Fibroblast of skin of right biceps (primary cell): ENCODE measurements at places on chromosomes 12 and 14.

GRCh38 chr14:32633224-32633859 is 304.2 kb downstream of the AKAP6 start:
- DNase-seq = peak; percentile 35

GRCh38 chr14:88904864-88905263 is 80.4 kb downstream of the TTC8 start:
- DNase-seq = peak; percentile 34

DNA sequence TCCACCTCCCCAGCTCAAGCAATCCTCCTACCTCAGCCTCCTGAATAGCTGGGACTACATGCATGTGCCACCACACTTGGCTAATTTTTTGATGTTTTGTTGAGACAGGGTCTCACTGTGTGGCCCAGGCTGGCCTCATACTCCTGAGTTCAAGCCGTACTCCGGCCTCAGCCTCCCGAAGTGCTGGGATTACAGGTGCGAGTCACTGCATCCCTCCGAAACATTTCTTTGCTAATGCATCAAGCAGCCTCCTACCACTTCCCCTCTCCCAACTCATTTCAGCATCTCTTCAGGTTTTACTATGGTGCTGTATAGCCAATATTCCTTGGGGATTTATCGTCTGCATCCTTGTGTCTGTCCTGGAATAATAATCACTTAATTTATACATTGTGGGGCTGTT is 2.3 kb upstream of the SLC22A17 start:
- DNase-seq = no peak

DNA sequence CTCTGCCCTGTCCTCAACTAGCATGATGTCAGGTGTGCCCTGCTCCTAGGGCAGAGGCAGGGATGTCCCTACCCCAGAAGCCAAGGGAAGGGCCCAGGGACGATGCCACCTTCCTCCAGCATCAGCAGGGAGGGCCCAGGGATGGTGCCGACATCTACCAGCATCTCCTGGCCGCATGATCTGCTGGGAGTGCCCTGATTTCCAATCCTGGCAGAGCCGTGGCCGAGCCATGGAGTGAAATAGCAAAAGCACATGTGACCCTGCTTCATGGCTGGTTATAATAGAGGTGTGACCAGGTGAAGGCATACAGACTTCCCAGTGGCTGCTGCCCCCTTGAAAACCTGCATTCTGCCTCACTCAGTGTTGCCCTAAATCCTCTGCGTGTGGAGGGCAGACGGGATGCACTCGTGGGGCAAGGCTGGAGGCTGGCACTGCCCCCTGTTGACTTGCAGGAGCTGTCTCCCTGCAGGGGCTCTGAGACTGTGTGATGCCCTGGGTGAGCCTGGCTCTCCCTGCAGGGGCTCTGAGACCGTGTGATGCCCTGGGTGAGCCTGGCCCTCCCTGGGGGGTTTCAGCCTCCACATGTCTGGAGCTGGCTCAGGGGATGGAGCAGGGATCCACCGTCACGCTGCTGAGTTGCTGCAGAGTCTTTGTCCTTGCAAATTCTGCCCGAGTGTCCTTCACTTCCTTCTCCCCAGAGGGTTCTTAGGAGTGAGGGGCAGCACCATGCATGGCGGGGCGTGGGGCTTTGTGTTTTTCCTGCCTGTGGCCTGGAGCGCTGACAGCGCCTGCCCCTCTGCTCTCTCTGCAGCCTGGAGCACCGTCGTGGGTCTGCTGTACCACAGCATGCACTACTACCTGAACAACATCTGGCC is 51.7 kb downstream of the ADGRD1 start:
- no peak for DNase-seq

DNA sequence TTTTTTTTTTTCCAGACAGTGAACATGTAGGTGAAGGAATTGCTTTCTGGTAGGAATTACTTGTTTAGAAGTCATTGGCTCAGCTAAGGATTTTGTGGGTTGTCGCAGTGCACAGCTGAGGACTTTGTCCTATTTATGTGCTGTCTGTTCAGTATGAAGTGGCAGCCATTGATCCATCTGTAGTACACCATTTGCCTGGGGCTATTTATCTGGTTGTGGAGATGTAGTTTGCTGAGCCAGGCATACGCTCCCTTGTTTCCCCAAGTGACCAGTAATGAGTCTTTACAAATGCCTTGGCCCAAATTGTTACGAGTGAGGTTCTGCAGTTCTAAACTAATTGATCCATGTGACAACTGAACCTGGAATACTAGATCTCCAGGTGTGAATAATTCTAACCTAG is 140.1 kb downstream of the NRXN3 start:
- no peak for DNase-seq

GRCh38 chr12:63976902-63977395 is 132.4 kb downstream of the SRGAP1 start:
- no peak for DNase-seq

DNA sequence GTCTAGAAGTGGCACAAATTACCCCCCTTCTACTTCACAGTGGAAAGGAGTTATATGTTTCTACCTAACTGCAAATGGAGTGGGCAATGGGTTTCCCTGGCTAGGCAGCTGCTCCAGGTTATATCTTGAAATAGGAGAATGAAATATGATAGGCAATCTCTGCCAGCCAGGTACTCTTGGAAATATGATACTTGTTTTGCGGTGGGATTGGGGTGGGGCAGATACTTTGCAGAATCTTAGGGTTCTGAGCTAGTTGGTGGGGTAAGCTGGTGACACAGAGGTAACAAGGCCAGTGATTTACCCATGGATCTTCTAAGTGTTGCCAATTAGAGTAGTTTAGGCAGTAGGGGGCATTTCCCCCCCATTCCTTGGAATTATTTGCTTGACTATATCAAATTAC is 140.1 kb downstream of the ATP23 start:
- no peak for DNase-seq

DNA sequence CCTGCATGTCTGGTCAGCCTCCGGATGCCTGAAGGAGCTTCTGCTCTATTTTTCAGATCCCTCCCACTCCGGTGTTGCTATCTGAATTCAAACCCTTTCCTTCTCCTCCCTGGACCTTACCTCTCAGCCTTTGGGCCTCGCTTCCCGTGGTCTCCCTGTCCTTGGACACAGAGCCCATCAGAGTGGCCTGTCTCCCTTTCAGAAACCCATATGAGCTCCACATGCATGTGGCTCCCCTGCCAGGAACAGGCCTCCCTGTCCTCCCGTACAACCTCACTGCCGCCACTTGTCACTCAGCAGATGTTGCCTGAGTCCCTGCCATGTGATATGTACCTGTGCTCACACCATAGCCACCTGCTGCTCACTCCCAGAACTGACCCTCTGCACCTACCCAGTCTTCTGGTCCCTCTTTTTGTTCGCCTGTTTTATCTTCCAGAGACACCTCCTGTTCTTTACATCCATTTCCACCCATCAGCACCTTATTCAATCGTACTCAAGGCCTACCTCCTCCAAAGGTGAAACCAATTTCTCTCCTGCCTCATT is 182.5 kb downstream of the ZFP36L1 start:
- DNase-seq = no peak

DNA sequence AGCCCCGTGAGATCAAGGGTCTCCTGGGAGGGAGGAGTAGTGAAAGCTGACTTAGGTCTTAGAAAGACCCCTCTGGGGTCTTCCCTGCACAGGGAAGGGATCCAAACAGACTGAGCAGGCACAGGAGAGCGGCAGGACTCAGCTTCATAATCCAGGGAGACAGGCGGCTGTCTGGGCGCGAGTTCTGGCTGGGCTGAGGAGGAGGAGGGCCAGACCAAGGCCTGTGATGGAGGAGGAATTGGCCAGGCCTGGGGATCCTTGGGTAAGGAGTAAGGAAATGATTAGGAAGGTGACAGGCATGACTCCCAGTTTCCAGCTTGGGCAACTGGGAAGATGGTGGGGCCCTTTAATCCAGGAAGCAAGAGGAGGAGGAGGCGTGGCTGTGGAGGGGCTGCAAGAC is 93.1 kb downstream of the DICER1 start:
- DNase-seq = no peak

- no peak for DNase-seq
Observed at GRCh38 chr14:91389150-91389549, 28.5 kb downstream of the CCDC88C start.

- DNase-seq = no peak
Observed at GRCh38 chr14:91413547-91414474, 3.8 kb downstream of the CCDC88C start.

DNA sequence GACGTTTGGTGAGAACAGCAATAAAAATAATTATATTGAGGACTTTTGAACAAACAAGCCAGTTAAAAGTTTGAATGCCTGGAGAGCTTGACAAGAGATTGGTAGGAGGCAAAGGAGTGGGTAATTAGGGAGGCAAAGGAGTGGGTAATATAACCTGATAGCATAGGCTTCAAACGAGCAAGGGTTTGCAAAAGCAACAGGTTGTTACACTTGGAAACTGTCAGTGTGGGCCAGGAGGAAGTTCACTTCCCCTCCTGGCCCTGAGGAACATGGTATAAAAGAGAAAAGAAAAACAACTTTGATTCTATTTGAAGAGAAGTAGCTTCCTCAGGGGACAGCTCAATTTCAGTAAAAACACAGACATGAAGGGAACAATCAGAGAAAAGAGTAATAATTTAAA is 121.7 kb downstream of the CCER1 start:
- no peak for DNase-seq

DNA sequence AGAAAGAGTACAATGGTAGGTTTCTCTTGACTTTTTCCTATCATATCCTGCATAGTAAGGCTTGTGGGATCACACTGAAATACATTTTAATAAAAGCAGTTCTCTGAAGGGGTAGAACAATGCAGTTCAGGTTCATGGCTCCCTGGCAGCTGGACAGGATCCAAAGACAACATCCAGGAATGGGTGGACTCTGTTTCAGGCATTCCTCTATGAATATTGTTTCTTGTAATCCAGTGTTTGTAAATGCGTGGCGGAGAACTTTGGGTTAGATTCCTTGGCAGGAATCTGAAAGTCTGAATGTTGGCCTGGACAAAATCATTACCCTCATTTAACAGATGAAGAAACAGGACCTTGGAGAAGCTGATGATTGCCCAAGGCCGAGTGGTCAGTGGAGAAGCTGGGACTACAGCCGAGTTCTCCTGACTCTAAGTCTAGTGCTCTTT is 43.5 kb downstream of the SYNE2 start:
- DNase-seq = peak; percentile 83

DNA sequence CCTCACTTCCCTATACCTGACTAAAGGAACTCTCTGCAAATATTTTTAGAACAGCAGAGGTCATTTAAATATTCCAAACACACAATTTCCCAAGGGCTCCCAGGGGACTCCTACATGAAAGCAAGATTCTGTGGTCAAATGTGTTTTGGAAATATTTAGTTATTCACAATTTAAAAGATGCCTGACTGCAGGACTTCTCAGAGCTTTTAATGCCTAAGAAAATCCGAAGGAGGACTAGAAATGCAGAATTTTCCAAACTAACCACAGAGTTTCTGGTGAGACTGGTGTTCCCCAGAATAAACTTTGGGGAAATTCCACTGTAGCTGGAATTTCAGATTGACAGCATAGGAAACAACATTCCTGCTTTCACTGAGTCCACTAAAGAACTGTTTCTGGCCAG is 84.8 kb upstream of the MAP1LC3B2 start:
- peak; percentile 42 for DNase-seq

- peak; percentile 38 for DNase-seq
Observed at GRCh38 chr12:4809013-4809448, 88.8 kb downstream of the GALNT8 start.

DNA sequence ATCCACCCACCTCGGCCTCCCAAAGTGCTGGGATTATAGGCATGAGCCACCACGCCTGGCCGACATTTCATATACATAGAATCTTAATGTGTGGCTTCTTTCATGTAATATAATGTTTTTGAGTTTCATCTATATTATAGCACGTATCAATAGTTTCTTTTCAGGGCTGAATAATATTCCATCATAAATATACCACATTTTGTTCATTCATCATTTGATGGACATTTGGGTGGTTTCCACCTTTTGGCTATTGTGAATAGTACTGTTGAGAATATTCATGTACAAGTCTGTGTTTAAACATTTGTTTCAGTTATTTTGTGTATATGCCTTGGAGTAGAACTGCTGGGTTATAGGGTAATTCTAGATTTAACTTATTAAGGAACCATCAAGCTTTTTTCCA is 12.0 kb downstream of the ACVR1B start:
- DNase-seq = no peak

GRCh38 chr14:55122440-55122986 is 6.5 kb upstream of the LGALS3 start:
- no peak for DNase-seq

- DNase-seq = no peak
Observed at GRCh38 chr12:101795013-101795412, 35.7 kb downstream of the GNPTAB start.

GRCh38 chr12:52248541-52249461 is 15.8 kb downstream of the KRT7 start:
- no peak for DNase-seq

GRCh38 chr12:78371284-78371683 is 493.3 kb upstream of the SYT1 start:
- DNase-seq = no peak

- DNase-seq = no peak
Observed at GRCh38 chr14:90788031-90788430, 28.2 kb downstream of the TTC7B start.

DNA sequence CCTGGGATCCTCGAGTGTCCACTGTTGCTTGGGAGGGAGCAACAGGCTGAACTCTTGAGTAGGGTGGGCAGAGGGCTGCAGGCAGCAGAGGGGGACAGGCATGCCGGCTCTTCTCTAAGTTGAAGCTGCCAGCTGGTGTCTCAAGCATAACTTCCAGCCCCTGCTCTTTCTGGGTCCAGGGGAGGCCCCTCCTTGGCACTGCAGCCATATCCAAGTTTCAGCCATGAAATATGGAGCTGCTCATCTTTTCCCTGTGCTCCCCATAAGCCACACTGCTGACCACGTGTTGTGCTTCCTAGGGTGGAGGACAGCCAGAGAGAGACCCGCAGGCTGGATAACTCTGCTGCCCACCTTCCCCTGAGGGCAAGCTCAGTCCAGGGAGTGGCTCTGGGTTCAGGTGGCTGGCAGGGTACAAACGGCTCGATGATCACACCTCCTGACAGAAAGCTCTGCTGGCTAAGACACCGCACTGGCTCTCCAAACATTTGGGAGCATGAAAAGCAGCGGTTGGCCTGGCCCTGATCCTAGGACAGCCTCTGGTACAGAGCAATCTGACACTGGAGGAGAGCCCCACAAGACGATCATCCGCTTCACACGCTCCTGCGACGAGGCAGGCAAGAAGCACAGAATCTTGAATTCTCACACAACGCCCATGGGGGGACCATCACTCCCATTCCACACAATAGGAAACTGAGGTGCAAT is 79.6 kb downstream of the PITPNM2 start:
- no peak for DNase-seq

DNA sequence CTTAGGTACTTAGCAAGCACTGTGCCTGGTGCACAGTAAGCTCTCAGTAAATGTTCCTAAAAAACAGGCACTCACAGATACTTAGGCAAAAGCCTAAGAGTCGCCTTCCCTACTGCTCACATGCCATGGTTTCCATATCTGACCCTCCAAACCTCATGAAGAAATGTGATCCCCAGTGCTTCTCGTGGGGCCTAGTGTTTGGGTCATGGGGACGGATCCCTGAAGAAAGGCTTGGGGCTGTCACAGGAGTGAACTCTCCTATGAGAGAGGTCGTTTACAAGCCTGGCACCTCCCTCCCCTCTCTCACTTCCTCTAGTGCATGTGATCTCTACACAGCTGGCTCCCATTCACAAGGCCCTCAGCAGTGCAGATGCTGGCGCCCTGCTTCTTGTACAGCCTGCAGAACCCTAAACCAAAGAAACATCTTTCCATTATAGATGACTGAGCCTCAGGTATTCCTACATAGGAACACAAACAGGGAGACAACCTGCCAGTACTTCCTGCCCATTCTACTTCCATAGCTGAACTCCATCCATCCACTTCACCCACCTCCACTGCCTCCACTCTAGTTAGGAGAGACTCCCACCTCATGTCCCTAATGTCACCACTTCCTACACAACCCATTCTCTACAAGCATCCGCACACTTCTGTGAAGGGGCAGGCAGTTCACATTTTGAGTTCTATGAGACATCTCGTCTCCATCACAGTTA is 2.9 kb downstream of the SLC15A4 start:
- no peak for DNase-seq
